ENCODE measurements at places on chromosomes 3 and 15.

GRCh38 chr3:142027735-142028134 is 121.6 kb downstream of the TFDP2 start:
- no peaks in the 10 kb centered on the region for H3K36me3 ChIP-seq
- peak; percentile 21 for DNase-seq
- no peaks in the 10 kb centered on the region for H3K4me1 ChIP-seq
- no peaks in the 10 kb centered on the region for H3K27me3 ChIP-seq

- no peak for DNase-seq
- H3K36me3 ChIP-seq: no peaks in the 10 kb centered on the region
- H3K27me3 ChIP-seq: no peaks in the 10 kb centered on the region
- H3K4me3 ChIP-seq: no peak overlapping the region
- no peaks in the 10 kb centered on the region for H3K4me1 ChIP-seq
Measured at GRCh38 chr15:39907216-39907615, 12.8 kb downstream of the GPR176 start.

DNA sequence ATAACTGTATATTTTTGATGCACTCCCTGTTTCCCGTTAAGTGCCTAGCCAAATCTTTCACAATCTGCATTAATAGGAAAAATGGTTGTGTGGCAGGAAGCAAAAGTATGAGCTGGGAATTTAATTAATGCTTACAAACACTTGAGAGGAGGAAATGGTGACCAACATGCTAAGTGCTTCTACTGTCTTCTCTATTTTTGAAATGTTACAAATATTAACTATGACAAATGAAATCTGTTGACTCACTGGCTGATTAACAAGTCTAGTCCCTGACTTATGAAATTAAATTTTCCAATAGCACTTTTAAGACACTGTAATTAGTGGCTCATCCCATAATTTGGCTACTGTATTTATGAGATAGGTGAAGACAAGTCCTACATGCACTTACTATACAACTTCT is 446.9 kb upstream of the DPPA4 start:
- H3K36me3 ChIP-seq: no peaks in the 10 kb centered on the region
- H3K4me1 ChIP-seq: no peaks in the 10 kb centered on the region
- DNase-seq: no peak
- no peaks in the 10 kb centered on the region for H3K27me3 ChIP-seq
- H3K4me3 ChIP-seq: no peak overlapping the region
- no peak overlapping the region for H3K27ac ChIP-seq

GRCh38 chr3:42826141-42826540 is 16.9 kb downstream of the ACKR2 start:
- H3K4me1 ChIP-seq: no peaks in the 10 kb centered on the region
- H3K36me3 ChIP-seq: no peaks in the 10 kb centered on the region
- H3K27ac ChIP-seq: no peak overlapping the region
- no peak for DNase-seq
- no peaks in the 10 kb centered on the region for H3K27me3 ChIP-seq
- no peak overlapping the region for H3K4me3 ChIP-seq

- no peak for DNase-seq
- no peaks in the 10 kb centered on the region for H3K4me1 ChIP-seq
- no peaks in the 10 kb centered on the region for H3K36me3 ChIP-seq
- no peak overlapping the region for H3K27ac ChIP-seq
- H3K27me3 ChIP-seq: no peaks in the 10 kb centered on the region
- no peak overlapping the region for H3K4me3 ChIP-seq
Measured at GRCh38 chr3:63814237-63814636, 4.9 kb upstream of the C3orf49 start.

Data from thyroid gland (tissue), 4 donors.